ENCODE measurements at places on chromosomes 1 and 21.

DNA sequence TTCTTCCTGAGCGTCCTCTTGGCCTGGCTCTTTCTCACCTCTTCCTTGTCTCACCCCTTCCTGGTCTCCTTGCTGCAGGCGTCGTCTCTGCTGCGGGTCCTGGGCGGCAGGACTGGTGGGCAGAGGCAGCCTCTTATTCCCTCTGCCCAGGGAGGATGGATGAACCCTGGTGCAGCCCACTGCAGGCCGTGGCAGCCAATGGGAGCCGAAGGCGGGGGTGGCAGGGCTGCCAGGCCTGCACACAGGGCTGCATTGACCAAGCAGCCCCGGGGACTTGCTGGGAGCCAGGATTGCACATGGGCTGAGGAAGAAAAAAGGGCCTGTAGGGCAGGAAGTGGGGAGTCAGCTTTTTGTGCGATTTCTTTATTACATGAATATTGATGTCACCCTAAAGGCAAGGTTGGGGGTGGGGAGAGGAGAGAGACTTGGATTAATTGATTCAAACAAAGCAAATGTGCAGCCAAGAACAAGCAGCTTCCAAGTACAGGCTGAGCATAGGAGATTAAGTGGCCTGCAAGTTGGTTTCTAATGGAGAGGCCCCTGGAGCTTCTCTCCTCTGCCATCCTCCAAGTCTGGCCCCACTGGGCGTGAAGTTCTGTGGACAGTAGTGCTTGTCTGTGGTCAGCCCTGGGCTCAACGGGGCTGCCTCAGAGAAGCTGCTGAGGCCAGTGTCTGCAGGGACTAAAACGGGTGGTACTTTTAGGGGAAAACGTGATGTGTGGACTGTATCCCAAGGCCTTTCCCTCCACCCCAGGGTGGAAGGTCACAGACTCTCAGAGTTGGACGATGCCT, at the start of gene S100B:
Gene S100B (minus strand): TSS at position 108 of the 792 bp plus-strand sequence. CDS start 2,667 bp downstream, outside the sequence.
- DNase-seq, result no peak

DNA sequence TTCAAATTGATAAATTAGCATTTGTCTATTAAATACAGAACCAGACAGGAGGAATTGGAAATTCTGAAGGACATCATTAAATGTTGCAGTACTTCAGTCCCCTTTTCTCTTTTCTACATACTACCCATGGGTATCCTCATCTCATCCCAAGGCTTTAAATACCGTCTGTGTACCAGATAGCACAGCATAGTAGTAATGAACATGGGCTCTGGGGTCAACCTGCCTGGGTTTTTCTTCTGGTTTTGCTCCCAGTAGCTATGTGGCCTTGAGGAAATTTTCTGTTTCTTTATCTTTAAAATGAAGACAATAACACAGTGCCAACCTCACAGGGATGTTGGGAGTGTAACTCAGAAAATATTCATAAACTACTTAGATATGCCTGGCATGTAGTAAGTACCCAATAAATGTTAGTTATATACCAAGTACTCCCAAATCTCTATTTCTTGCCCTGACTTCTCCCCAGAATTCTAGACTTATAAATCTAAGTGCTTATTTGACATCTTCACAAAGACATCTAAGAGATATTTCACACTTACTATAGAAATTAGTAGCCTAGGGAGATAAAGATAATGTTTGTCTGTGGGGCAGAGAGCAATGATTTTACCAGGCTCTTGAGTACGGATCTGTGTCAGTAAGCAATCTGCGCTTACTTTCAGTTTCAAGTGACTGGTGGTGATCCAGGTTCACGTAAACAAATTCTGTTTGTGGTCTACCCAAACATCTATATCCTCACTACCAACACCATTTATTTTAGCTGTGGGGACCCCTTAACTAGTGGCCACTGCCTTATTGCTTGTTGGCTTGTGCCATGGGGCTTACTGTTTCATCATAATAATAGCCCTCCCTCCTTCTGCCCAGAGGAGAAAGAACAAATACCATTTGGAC, 37.3 kb downstream of the VANGL2 start:
- no peak for DNase-seq

- no peak for DNase-seq
Measured at GRCh38 chr21:20618878-20619277, 379.3 kb upstream of the NCAM2 start.

DNA sequence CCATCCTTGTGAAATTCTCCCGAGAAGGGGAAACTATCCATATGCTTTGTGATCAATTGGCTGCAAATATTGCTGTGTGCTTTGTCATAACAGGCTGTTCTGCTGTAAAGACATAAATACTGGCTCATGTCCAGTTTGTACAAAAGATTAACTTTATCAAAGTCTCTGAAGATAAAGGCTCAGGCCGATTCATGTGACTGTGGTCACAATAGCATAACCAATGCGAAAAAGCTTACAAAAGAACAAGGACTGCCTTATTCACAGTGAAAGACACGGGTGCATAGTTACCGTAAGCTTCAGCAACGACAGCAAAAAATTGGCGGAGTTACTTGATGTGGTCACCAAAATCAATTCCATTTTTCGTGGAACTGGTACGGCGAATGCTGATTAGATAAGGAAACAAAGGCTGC, 173.6 kb upstream of the CHRM3 start:
- no peak for DNase-seq

DNA sequence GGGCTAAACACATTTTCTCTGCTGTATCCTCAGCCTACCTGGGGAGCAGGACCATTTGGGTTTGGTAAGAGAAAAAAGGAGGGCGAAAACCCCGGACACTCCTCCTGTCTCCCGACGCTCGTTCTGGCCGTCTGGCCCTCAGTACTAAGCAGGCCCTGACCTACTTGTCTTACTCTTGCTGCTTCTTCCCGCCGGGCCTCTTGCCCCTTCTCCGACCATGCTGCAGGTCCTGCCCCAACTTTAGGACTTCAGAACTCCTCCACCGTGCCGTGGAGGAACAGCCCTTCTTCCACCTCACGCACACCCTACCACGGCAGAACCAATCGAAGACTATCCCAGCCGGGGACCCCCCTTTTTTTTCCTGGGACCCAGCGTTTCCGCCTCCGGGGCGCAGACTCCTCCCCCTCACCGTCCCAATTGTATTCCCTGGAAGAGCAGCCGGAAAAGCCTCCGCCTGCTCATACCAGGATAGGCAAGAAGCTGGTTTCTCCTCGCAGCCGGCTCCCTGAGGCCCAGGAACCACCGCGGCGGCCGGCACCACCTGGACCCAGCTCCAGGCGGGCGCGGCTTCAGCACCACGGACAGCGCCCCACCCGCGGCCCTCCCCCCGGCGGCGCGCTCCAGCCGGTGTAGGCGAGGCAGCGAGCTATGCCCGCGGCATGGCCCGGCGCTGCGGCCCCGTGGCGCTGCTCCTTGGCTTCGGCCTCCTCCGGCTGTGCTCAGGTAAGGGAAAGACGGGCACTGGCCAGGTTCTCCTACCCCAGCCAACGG, at the start of gene CHRNB2:
Gene CHRNB2 (plus strand): TSS at position 393 of the 771 bp plus-strand sequence. CDS start 267 bp downstream, at position 660.
- DNase-seq, result peak; percentile 73

GRCh38 chr1:55519937-55520683, 304.9 kb upstream of the USP24 start:
- no peak for DNase-seq
